Right lobe of liver (tissue), 6 donors: ENCODE measurements at places on chromosomes 6 and 20.

DNA sequence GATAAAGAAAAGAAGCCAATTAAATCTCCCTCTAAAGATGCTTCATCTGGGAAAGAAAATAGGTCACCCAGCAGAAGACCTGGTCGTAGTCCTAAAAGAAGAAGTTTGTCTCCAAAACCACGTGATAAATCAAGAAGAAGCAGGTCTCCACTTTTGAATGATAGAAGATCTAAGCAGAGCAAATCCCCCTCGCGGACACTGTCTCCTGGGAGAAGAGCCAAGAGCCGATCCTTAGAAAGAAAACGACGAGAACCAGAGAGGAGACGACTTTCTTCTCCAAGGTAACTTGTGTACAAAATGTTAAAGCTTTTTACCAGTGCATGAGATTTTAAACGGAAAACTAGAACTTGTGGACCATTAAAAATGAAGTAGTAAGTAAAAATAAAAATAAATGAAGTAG lies 46.5 kb downstream of the FAM217A start:
- DNase-seq: no peak

DNA sequence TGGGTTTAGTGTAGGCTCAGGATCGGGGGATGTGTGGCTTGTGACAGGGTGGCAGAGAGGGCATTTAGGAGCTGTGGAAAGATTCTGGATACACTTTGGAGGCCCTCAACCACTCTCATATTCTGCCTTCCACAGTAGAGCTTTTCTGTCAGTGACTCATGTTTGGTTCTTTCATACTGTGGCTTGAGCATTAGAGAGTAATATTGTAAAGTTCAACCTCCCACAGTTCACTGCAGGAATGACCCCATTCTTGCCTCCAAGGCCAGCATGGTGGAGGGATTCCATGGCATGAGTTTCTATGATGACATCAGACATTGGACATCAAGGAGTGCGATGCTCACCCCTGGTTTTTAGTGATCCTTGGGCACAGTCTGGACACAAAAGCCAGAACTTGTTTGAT lies 50.9 kb downstream of the DTD1 start:
- DNase-seq: no peak

- DNase-seq: no peak
Measured at GRCh38 chr6:16582446-16583143, 178.7 kb downstream of the ATXN1 start.

GRCh38 chr6:134358320-134358719 lies 40.4 kb upstream of the SGK1 start:
- no peak for DNase-seq

GRCh38 chr6:32890831-32891230 lies 36.8 kb downstream of the PSMB9 start:
- DNase-seq: no peak

- DNase-seq: peak; percentile 67
Measured at GRCh38 chr6:151452750-151453427, 963 bp upstream of the RMND1 start.

- DNase-seq: no peak
Measured at GRCh38 chr6:134117409-134117808, 65.0 kb upstream of the SLC2A12 start.

- no peak for DNase-seq
Measured at GRCh38 chr6:14550822-14551221, 433.2 kb downstream of the CD83 start.

GRCh38 chr20:47230811-47231256 lies 125.7 kb downstream of the ZMYND8 start:
- DNase-seq: no peak

DNA sequence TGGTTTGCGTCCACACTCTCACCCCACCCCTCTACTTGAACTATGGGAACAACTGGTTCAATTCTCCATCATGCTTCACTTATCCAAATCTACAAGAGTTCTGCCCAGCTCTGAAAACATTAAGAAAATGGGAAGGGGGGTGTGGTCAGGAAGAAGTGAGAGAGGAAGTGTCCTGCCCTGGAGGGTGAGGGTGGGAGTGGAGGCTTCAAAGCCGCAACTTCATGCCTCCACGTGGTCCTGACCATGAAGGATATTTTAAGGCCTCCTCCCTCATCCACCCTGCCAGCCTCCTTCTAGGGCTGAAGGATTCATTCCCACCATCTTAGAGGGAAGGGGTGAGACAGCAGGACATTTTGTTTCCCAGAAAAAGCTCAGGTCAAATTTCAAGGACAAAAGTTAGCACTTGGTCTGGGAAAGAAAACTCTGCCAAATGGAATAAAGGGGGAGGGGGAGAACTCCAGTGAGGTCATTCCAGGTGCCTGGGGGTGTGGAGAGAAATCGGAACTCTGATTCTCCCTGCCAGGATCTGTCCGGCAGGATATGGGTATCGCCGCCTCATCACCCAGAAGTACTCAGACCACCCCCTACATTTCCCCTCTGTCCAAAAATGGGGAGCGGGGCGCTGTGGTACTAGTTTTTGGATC lies 4.9 kb downstream of the RIMS4 start:
- DNase-seq: no peak

DNA sequence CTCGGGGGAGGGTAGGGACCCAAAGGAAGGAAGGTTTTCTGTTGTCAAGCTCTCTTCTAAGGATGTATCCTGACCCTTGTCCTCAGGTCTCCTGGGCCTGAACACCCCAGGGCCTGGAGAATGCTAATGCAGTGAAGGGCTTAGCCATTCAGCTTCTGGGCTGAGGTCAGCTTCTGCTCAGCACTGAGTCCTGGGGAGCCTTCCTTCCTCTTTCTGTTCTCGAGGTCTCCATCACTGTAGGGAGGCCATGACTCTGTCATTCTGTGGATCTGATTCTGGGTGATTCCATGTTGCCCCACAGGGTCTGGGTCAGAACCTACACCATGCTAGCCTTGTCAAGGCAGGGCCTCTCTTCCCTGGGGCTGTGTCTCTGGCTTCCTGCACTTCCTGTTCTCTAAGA lies 712.7 kb downstream of the DHX35 start:
- no peak for DNase-seq

DNA sequence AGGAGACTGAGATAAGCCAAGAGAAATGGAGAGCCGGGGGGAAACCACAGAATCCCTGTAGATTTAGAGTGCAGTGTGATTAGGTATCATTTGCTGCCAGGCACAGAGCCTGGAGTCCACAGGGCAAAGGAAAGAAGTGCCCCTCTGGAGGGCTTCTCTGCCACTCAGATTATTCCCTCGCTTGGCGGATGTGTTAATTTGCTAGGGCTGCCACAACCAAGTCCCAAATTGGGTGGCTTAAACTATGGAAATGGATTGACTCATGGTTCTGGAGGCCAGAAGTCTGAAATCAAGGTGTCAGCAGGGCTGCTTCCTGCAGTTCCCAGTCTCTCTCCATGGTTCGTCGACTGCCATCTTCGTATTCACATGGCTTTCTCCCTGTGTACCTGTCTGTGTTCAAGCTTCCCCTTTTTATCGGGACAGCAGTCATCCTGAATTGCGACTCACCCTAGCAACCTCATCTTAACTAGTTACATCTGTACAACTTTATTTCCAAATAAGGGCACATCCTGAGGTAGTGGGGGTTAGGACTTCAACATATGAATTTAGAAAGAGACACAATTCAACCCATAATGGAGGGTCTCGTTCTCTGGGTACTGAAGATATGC lies 122.2 kb downstream of the ANKRD60 start:
- no peak for DNase-seq

DNA sequence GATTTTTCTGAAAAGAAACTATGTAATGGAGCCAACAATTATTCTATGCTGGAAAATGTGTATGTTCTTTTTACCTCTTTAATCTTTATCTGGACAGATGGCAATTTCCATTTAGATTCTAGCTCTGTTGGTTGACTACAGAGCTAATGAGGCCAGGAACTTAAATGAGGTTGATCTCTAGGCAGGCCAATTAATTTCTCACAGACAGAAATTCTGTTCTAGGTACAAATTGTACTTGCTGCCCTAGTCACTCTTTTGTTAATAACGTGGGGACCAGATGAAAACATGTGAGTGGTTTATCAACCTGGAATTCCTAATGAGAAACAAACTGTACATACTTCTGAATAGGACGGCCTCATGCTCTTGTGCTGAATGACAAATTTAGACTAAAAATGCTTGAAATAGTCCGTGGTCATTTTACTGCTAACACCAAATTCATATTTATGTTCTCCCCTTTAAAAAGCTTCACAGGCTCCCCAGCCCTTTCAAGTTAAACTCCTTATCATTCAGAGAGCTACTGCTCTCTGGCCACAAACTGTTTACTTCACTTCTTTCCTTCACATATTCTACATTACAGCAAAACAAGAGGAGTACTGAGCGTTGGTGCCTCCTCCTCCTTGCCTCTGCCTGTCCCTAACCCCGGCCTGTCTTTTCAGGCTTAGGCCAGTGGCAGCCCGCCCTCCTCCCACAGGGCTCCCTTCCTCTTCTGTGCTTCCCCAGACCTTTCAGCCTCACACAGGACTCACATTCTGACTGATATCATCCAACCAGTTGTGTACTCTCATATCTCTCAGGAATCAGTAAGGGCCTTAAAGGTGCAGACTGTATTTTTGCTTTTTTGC lies 41.4 kb downstream of the DTNBP1 start:
- DNase-seq: peak; percentile 54

DNA sequence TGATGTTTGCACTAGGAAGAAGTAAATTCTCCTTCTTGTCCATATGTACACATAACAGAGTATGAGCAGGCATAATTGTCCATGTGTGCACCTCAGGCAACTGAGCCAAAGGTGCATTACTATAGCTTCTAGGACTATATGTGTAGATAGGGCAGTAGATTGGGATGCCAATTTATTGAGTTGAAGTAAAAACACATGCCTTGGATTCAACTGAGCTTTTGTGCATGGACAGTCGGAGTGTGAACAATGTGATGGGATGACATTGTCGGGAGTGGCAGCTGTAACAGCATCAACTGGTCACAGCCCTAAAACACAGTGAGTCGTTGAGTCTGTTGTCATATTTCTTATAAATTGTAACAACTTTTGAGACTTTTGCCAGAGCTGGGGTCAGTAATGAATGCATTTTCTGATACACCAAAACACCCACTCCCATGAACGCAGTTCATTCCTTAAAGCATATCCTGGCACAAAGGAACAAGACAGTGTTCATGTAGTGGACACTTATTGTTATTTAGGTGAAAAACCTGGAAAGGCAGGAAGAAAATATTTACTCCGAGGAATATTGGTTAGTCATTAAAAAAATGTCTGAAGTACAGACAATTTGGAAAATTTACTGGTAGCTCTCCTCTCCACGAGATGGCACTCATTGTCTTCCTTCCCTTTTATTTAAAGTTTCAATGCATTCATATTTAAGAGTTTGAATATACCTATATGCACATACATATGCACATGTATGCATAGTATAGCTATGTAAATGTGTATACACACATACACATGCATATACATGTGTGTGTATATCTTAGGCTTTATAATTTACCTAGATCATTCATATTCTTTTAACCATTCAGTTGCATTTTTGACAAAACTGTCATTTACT lies 302.0 kb upstream of the STXBP5 start:
- DNase-seq: no peak

- DNase-seq: peak; percentile 66
Measured at GRCh38 chr6:35343092-35343834, 905 bp downstream of the PPARD start.

- peak; percentile 93 for DNase-seq
Measured at GRCh38 chr20:50680105-50680960, 11.0 kb downstream of the RIPOR3 start.

DNA sequence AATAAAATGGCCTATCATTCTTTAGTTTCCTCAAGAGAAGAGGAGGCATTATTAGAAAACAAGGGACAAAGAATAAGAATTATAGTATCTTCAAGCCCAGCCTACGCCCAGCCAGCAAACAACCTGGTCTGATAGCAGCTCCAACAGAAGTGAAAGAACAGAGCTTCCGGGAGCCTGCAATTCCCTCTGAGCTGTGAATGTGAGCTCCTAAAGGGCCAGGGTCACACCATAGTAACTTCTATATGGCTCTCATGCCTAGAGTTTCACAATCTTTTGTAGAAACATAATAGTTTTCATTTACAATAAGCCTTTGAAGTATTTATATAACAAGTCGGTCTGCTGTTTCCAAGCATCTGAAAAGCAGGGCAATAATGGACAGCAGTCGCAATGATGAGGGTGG lies 116.5 kb downstream of the SMLR1 start:
- no peak for DNase-seq

DNA sequence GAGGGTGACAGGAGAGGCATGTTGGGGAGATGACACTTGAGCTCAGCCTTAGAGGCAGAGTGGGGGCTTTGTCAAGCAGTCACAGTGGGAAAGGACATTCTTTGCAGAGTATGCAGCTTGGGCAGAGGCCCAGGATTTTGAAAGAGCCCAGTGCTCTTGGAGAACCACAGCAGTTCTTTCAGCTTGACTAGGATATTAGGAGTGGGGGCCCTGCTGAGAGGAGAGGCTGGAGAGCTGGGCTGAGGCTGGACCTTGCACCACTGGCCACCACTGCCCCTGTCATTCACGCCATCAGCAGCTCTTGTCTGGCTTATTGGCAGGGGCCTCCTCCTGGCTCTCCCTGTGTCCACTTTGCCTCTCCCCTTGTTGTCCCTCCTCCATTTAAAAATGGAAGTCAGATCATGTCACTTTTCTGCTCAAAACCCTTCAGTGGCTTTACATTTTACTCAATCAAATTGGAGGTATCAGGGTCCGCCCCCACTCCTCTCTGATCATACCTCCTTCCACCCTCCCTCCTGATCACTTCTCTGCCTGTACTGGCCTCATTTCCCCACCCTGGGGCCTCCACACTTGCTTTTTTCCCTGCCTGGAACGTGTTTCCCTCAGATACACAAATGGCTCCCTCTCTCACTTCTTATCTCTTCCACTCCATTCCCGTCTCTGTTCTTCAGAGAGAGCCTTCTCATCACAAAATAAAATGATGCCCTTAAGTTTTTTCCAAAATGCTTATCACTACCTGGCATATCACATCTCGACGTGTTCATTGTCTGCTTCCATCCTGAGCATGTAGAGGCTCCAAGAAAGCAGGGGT lies 10.5 kb downstream of the MANBAL start:
- no peak for DNase-seq

DNA sequence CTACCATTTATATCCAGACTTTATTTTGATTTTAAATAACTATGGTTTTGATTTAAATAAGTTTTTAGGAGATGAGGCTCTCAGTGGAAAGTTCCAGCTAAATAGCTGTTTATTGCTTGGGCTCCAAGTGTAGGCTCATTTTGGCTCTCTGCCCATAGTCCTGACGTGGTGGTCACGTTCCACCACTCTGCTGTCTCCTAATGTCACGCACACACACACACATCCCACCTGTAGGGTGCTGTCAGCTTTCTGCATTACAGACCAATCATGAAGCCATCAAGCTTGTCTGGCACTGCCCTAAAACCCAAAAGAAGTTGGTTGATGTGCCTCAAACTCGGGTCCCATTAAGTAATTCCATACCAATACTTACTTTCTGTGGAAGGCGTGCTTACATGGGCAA lies 45.4 kb downstream of the PANK2 start:
- DNase-seq: no peak
